Activated T-cell treated with anti-CD3 and anti-CD28 coated beads, Interleukin-2, amount 50 U/mL, for 72 hours (primary cell): ENCODE measurements at places on chromosomes 1 and 21. TPM values are rescaled to one million over a fixed set of nuclear protein-coding genes. Genes with fewer than 3 reads are reported as not detected.

DNA sequence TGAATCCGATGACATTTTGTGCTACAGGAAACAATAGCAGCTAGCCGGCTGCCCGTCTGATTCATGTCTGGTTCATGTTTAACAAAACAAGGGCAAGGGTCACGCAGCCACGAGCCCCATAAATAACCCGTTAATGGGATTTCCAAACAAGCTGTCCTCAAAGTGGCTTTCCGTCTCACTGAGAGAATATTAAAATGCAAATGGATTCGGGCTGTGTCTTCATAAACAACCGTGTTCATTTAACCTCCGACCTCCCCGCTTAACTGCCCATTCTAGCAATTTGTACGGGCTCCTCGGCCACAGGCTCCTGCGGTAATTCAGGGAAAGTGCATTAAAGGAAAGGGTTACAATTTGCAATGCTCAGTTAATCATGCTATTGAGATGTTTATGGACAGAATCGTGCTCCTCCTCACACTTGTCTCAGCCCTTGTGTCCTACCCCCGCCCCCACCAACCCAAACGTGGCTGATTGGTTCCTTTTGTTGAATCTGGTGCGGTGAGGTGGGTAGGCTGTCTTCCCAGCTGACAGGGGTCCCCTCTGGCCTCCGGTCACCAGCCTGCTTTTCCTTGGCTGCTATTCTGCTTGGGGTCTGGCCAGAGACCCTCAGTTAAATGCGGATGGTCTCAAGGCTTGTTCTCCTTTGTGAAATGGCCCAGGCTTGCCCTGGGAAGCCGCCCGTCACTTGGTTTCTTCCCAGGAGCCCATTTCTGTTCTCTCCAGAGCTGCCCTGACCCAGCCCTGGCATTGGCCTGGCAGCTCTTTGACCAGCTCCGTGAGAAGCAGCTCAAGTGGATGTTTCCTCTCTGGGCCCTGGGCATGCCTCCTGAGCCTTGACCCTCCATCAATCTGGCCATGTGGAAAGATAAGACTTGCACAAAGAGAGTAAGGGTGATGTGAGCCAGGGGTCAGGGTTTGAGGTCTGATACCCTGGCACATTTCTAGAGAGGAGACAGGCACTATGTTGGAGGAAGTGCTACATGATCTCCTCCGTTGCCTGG lies 200.7 kb upstream of the POU3F1 start:
- H3K36me3 ChIP-seq: no peaks in the 10 kb centered on the region
- peaks cover 34% of the 10 kb centered on the region for H3K27me3 ChIP-seq
- H3K27ac ChIP-seq: no peak overlapping the region
- DNase-seq: no peak

- H3K4me1 ChIP-seq: no peaks in the 10 kb centered on the region
- H3K36me3 ChIP-seq: no peaks in the 10 kb centered on the region
- H3K27ac ChIP-seq: no peak overlapping the region
- peaks cover 6% of the 10 kb centered on the region for H3K27me3 ChIP-seq
These were observed 102.0 kb upstream of the VANGL1 start for GRCh38 chr1:115539736-115540135.

DNA sequence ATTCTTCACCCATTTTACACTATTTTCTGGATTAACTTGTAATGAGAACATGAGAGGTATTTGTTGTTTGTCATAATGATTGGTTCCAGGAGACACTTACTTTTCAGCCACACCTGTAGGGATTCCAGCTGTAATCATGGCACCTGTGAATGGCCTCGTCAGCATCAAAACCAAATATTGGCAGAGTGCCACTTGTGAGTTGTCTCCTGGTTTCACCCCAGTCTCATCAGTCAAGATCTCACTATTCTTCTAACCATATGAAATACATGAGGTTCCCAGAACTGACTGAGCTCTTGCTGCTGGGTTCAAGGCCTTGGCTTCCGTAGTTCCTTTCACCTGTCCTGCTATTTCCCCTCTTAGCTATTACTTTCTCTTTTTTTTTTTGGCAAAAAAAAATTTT lies 246.6 kb upstream of the ADGRL2 start:
- no peaks in the 10 kb centered on the region for H3K27me3 ChIP-seq
- DNase-seq: no peak
- H3K4me3 ChIP-seq: no peak overlapping the region
- no peaks in the 10 kb centered on the region for H3K36me3 ChIP-seq
- peaks cover 1% of the 10 kb centered on the region for H3K4me1 ChIP-seq

- DNase-seq: no peak
- H3K4me1 ChIP-seq: no peaks in the 10 kb centered on the region
- no peaks in the 10 kb centered on the region for H3K36me3 ChIP-seq
- H3K27me3 ChIP-seq: peaks cover 10% of the 10 kb centered on the region
- H3K27ac ChIP-seq: no peak overlapping the region
These were observed 11.3 kb upstream of the QSOX1 start for GRCh38 chr1:180143359-180143758.

DNA sequence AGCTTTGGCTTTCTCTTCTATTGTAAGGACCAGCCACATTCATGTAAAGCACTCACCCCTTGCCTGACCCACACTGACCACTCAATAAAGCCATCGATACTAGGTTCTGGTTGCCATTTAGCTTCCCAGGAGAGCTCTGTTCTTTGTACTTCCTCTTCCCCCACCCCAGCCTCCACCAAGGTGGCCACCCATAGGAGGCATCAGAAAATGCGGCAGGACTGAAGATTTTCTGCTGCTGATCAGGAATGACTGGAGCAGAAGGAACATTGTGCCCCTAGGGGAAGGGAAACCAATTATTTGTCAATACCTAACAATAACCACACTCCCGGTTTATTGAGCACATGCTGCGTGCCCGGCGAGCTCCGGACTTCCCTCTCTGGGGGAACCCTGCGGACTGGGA lies 5.2 kb upstream of the SMIM12 start:
- peaks cover 44% of the 10 kb centered on the region for H3K4me1 ChIP-seq
- peak overlapping the region; percentile 33 for H3K4me3 ChIP-seq
- no peaks in the 10 kb centered on the region for H3K36me3 ChIP-seq
- no peak for DNase-seq
- H3K27me3 ChIP-seq: peaks cover 7% of the 10 kb centered on the region
- peak overlapping the region; percentile 5 for H3K27ac ChIP-seq

DNA sequence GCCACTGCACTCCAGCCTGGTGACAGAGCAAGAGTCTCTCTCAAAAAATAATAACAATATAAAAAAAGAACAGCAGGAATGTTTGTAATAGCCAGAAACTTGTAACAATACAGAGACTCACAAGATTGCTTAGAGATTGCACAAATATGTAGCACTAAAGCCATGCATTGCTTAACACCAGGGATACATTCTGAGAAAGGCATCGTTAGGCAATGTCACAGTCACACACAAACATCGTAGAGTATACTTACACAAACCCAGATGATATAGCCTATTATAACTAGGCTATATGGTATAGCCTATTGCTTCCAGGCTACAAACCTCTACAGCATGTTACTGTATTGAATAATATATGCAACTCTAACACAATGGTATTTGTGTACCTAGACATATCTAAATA lies 45.3 kb downstream of the GPATCH2 start:
- H3K36me3 ChIP-seq: peaks cover 2% of the 10 kb centered on the region
- H3K27me3 ChIP-seq: no peaks in the 10 kb centered on the region
- no peaks in the 10 kb centered on the region for H3K4me1 ChIP-seq
- no peak overlapping the region for H3K27ac ChIP-seq

DNA sequence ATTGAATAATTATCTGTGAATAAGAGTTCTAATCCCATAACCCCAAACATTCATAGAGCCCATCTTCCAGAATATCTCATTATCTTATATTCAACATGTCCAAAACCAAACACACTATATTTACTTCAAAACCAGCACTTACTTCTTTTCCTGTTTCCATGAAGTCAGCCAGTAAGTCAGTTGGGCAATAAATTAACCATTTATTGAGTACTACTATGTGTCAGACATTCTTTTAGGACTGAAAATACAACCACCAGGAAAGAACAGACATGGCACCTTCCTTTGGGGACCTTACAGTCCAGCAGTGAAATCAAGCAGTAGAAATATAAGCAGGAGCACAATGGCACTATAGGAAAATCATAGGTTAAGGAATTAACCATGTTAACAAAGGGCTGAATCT lies 8.8 kb downstream of the AK5 start:
- DNase-seq: no peak
- H3K4me1 ChIP-seq: no peaks in the 10 kb centered on the region
- H3K27ac ChIP-seq: no peak overlapping the region

DNA sequence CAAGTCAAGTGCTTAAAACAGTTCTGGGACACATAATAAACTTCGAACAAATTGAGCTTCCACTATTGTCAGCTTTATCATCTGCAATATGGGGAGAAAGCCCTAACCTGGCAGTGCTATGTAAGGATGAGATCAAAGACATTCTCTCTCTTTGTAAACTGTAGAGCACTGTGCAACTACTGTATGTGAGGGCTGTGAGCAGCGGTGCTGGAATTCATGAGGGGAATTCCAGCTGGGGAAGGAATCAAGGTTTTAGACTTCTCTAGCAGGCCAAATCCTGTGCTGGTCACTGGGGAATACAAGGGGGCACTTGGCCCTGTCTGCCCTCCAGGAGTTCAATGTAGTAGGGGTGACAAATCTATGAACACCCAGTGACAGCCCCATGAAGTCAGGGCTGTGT lies 9.3 kb downstream of the FAM151A start:
- no peak overlapping the region for H3K27ac ChIP-seq
- H3K27me3 ChIP-seq: no peaks in the 10 kb centered on the region
- H3K4me3 ChIP-seq: no peak overlapping the region
- H3K4me1 ChIP-seq: no peaks in the 10 kb centered on the region
- H3K36me3 ChIP-seq: no peaks in the 10 kb centered on the region
- DNase-seq: no peak

DNA sequence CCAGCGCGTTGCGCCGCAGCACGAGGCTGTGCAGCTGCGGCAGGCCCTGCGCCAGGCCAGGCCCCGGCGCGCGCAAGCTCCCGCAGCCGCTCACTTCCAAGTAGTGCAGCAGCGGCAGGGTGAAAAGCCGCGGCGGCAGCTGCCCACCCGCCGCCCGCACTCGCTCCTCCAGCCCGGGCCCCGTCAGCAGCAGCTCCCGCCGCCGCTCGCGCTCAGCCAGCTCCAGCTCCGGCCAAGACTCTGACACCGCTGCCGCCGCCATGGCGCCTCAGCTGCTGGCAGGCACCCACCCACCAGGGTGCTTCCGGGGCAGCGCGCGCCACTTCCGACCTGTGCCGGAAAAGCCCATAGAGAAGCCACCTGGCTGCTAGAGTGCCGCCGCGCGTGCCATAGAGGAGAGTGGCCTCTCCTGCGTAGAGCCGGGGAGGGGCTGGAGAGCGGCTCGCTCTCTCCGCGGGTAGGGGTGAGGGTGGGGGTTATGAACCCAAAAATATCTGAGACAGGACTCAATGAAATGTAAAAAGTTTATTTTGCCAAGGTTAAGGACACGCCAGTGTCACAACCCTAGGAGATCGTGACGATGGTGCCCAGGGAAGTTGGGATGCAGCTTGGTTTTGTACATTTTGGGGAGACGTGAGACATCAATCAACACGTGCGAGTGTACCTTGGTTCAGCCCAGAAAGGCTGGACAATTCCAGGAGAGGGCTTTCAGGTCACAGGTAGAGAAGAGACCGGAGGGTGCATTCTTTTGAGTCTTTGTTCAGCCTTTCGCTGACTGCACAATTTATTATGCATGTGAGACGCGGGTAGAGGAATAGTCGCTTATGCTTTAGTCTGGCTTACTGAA lies at the start of gene LRRC47:
Gene LRRC47, minus strand, starts transcription at position 284 of the 847 bp plus-strand sequence. Its CDS starts 22 bp downstream, at position 262.
- DNase-seq: peak; percentile 95
- H3K4me1 ChIP-seq: peaks cover 48% of the 10 kb centered on the region
- H3K4me3 ChIP-seq: peak within 1 kb of the TSS; percentile 94
- peaks cover 10% of the 10 kb centered on the region for H3K27me3 ChIP-seq
- H3K27ac ChIP-seq: peak within 1 kb of the TSS; percentile 41

GRCh38 chr1:234743791-234744611 lies 134.0 kb upstream of the IRF2BP2 start:
- H3K27me3 ChIP-seq: no peaks in the 10 kb centered on the region
- no peak overlapping the region for H3K4me3 ChIP-seq
- no peaks in the 10 kb centered on the region for H3K4me1 ChIP-seq
- no peak overlapping the region for H3K27ac ChIP-seq
- no peak for DNase-seq
- H3K36me3 ChIP-seq: no peaks in the 10 kb centered on the region

- H3K27me3 ChIP-seq: no peaks in the 10 kb centered on the region
- DNase-seq: no peak
- no peak overlapping the region for H3K27ac ChIP-seq
- H3K4me3 ChIP-seq: no peak overlapping the region
- H3K36me3 ChIP-seq: peaks cover 9% of the 10 kb centered on the region
These were observed 10.4 kb downstream of the SDCCAG8 start for GRCh38 chr1:243266231-243266630.

DNA sequence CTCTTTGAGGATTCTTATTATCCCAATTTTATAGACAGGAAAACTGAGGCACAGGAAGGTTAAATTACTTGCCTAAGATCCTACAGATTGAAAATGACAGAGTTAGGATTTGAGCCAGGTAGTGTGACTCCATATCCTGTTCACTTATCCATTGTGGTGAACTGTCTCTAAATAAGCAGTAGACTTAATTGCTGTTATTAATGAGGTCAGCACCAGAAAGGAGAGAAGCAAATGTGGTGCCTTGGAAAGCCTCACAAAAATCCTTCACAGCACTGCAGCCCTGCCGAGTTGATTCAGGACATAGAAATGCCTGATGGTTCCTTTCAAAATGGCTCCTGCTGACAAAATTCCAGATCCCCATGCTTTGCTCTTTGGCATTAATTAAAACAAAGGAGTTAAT lies 193.3 kb upstream of the BEND5 start:
- H3K36me3 ChIP-seq: no peaks in the 10 kb centered on the region
- no peaks in the 10 kb centered on the region for H3K4me1 ChIP-seq
- no peak overlapping the region for H3K27ac ChIP-seq
- peaks cover 3% of the 10 kb centered on the region for H3K27me3 ChIP-seq
- no peak for DNase-seq

GRCh38 chr1:46244656-46245371 lies 2.7 kb upstream of the RAD54L start:
- H3K27me3 ChIP-seq: no peaks in the 10 kb centered on the region
- peaks cover 3% of the 10 kb centered on the region for H3K36me3 ChIP-seq
- peaks cover 34% of the 10 kb centered on the region for H3K4me1 ChIP-seq
- no peak overlapping the region for H3K27ac ChIP-seq

GRCh38 chr21:39180429-39181019 lies 2.7 kb downstream of the PSMG1 start:
- H3K4me3 ChIP-seq: peak overlapping the region; percentile 77
- H3K36me3 ChIP-seq: peaks cover 29% of the 10 kb centered on the region
- H3K27me3 ChIP-seq: no peaks in the 10 kb centered on the region
- peak overlapping the region; percentile 71 for H3K27ac ChIP-seq
- no peak for DNase-seq
- peaks cover 52% of the 10 kb centered on the region for H3K4me1 ChIP-seq

GRCh38 chr1:212498283-212499040 lies 65.7 kb downstream of the NENF start:
- no peak overlapping the region for H3K27ac ChIP-seq
- H3K4me1 ChIP-seq: no peaks in the 10 kb centered on the region
- peaks cover 30% of the 10 kb centered on the region for H3K27me3 ChIP-seq

RHOC gene
- total RNA-seq: 54.4 TPM

CASQ1 gene
- total RNA-seq: not detected

TFF3 gene
- total RNA-seq: not detected

SRSF11 gene
- total RNA-seq: 245 TPM

AMY2A gene
- not detected for total RNA-seq

KCNJ10 gene
- total RNA-seq: 0.37 TPM

MAB21L3 gene
- 0.14 TPM for total RNA-seq

TTF2 gene
- 104 TPM for total RNA-seq

RHCE gene
- not detected for total RNA-seq

HTR1D gene
- total RNA-seq: not detected

MAP3K21 gene
- total RNA-seq: 1.8 TPM

RIPK4 gene
- 0.46 TPM for total RNA-seq

EXOC8 gene
- 19.2 TPM for total RNA-seq
